Immature natural killer cell (primary cell): ENCODE measurements at places on chromosomes 3 and 15. TPM values are rescaled to one million over a fixed set of nuclear protein-coding genes. Genes with fewer than 3 reads are reported as not detected.

Gene GABRA5
- polyA plus RNA-seq, result not detected

Gene ZIC4
- polyA plus RNA-seq, result not detected

Gene SLC2A2
- polyA plus RNA-seq, result not detected

Gene DUOXA1
- not detected for polyA plus RNA-seq

Gene HHLA2
- not detected for polyA plus RNA-seq

Gene SLC25A20
- polyA plus RNA-seq, result 100 TPM

Gene FAM219B
- 9.5 TPM for polyA plus RNA-seq

Gene SOX14
- polyA plus RNA-seq, result not detected

Gene ARGFX
- not detected for polyA plus RNA-seq

Gene AMIGO3
- polyA plus RNA-seq, result 1.5 TPM

Gene CRABP1
- not detected for polyA plus RNA-seq

DNA sequence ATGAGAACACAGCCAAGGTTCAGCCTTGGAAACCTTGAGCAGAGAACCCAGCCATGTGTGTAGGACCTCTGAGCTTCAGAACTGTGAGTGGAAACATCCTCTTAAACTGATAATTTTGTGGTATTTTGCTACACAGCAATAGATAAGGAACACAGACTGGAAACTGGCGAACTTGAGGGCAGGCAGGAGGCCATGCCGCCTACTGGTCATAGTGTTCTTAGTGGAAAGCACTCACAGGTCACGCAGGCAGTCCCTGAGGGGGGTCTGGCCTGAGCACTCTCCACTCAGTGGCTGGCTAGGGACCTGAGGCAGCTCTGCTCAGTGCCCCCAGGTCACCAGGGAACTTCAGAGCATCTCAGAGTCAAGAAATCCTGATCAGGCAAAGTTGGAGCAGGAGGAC, 9.7 kb upstream of the XIRP1 start:
- no peaks in the 10 kb centered on the region for H3K27me3 ChIP-seq
- peaks cover 10% of the 10 kb centered on the region for H3K36me3 ChIP-seq
- no peaks in the 10 kb centered on the region for H3K4me1 ChIP-seq
- no peak overlapping the region for H3K4me3 ChIP-seq

GRCh38 chr15:94168250-94168649, 63.1 kb upstream of the MCTP2 start:
- no peaks in the 10 kb centered on the region for H3K27me3 ChIP-seq
- no peaks in the 10 kb centered on the region for H3K36me3 ChIP-seq
- peaks cover 14% of the 10 kb centered on the region for H3K4me1 ChIP-seq
- H3K27ac ChIP-seq, result no peak overlapping the region
- H3K4me3 ChIP-seq, result no peak overlapping the region

GRCh38 chr15:79450648-79451047, 18.5 kb downstream of the MINAR1 start:
- no peaks in the 10 kb centered on the region for H3K4me1 ChIP-seq
- no peak overlapping the region for H3K4me3 ChIP-seq
- H3K27ac ChIP-seq, result no peak overlapping the region

DNA sequence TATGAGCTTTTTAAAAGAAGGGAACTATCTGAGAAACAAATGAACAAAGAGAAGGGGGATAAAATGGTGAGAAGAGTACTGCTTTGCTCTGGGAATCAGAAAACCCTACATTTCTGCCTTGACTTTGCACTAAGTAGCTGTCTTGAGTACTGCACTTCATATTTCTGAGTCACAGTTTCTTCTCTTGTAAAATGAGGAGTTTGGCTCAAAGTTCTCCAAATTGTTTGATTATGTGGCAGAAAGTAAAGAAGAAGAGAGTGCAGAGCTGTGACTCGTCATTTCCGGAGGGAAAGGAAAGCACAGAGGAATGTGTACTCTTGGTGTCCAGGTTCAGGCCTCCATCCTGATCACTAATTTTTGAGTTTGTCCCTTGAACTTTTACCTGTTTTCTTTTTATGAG, 54.7 kb downstream of the TP63 start:
- H3K36me3 ChIP-seq, result no peaks in the 10 kb centered on the region
- H3K4me3 ChIP-seq, result no peak overlapping the region
- peaks cover 2% of the 10 kb centered on the region for H3K27me3 ChIP-seq
- H3K27ac ChIP-seq, result no peak overlapping the region

GRCh38 chr15:78565951-78566774, 843 bp downstream of the CHRNA5 start:
- H3K27me3 ChIP-seq, result peaks cover 2% of the 10 kb centered on the region
- no peaks in the 10 kb centered on the region for H3K36me3 ChIP-seq
- H3K4me1 ChIP-seq, result peaks cover 19% of the 10 kb centered on the region
- H3K4me3 ChIP-seq, result peak overlapping the region; percentile 81
- H3K27ac ChIP-seq, result no peak overlapping the region

GRCh38 chr15:23081271-23081670, 41.9 kb upstream of the TUBGCP5 start:
- no peak for DNase-seq
- no peaks in the 10 kb centered on the region for H3K36me3 ChIP-seq
- H3K4me3 ChIP-seq, result no peak overlapping the region

GRCh38 chr15:72785432-72785831, 1.9 kb upstream of the ADPGK start:
- H3K27me3 ChIP-seq, result peaks cover 9% of the 10 kb centered on the region
- peak overlapping the region; percentile 87 for H3K27ac ChIP-seq
- peaks cover 62% of the 10 kb centered on the region for H3K4me1 ChIP-seq
- H3K4me3 ChIP-seq, result peak overlapping the region; percentile 97
- DNase-seq, result peak; percentile 84

GRCh38 chr15:70120958-70121623, 23.4 kb upstream of the TLE3 start:
- H3K4me1 ChIP-seq, result no peaks in the 10 kb centered on the region
- H3K27me3 ChIP-seq, result peaks cover 5% of the 10 kb centered on the region
- no peaks in the 10 kb centered on the region for H3K36me3 ChIP-seq

GRCh38 chr3:119580067-119580760, 922 bp downstream of the ADPRH start:
- no peaks in the 10 kb centered on the region for H3K27me3 ChIP-seq
- H3K4me1 ChIP-seq, result peaks cover 26% of the 10 kb centered on the region
- peak overlapping the region; percentile 94 for H3K4me3 ChIP-seq
- H3K36me3 ChIP-seq, result no peaks in the 10 kb centered on the region

GRCh38 chr15:28021281-28022039, 77.7 kb downstream of the OCA2 start:
- no peak overlapping the region for H3K27ac ChIP-seq
- no peaks in the 10 kb centered on the region for H3K36me3 ChIP-seq
- no peak overlapping the region for H3K4me3 ChIP-seq
- H3K4me1 ChIP-seq, result no peaks in the 10 kb centered on the region
- no peaks in the 10 kb centered on the region for H3K27me3 ChIP-seq
- no peak for DNase-seq

GRCh38 chr15:39125904-39126303, 455.0 kb upstream of the THBS1 start:
- peaks cover 9% of the 10 kb centered on the region for H3K27me3 ChIP-seq
- H3K27ac ChIP-seq, result no peak overlapping the region
- H3K36me3 ChIP-seq, result no peaks in the 10 kb centered on the region
- peak; percentile 19 for DNase-seq
- no peak overlapping the region for H3K4me3 ChIP-seq
- H3K4me1 ChIP-seq, result no peaks in the 10 kb centered on the region

- H3K27ac ChIP-seq, result no peak overlapping the region
- no peak overlapping the region for H3K4me3 ChIP-seq
- no peaks in the 10 kb centered on the region for H3K36me3 ChIP-seq
- no peak for DNase-seq
- no peaks in the 10 kb centered on the region for H3K27me3 ChIP-seq
These were observed 345.0 kb downstream of the FHIT start for GRCh38 chr3:60906283-60906682.

GRCh38 chr3:138450704-138451424, 16.4 kb downstream of the ESYT3 start:
- H3K36me3 ChIP-seq, result no peaks in the 10 kb centered on the region
- DNase-seq, result no peak
- H3K27me3 ChIP-seq, result peaks cover 3% of the 10 kb centered on the region
- no peak overlapping the region for H3K4me3 ChIP-seq
- no peaks in the 10 kb centered on the region for H3K4me1 ChIP-seq
- no peak overlapping the region for H3K27ac ChIP-seq

DNA sequence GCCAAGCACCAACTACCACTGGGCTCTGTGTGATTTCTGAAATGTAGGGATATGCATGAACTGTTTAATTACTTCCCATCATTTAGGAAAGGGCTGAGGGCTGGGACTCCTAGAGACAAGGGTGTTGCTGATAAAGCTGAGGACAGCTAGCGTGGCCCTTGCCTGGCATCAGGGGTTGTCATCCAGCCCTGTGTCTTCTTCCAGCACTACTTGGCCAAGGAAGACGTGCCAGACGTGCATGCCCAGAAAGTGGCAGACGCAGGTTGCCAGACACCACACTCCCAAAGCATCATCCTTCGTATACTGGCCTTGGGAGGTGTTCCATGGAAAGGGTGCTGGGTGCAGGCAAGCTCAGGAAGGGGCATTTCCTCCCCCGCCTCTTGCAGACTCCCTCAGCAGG, 64.8 kb downstream of the LRIG1 start:
- H3K27ac ChIP-seq, result no peak overlapping the region
- no peaks in the 10 kb centered on the region for H3K27me3 ChIP-seq
- H3K36me3 ChIP-seq, result no peaks in the 10 kb centered on the region
- no peak overlapping the region for H3K4me3 ChIP-seq

- DNase-seq, result no peak
- no peaks in the 10 kb centered on the region for H3K36me3 ChIP-seq
- no peak overlapping the region for H3K27ac ChIP-seq
- H3K4me1 ChIP-seq, result no peaks in the 10 kb centered on the region
- H3K27me3 ChIP-seq, result no peaks in the 10 kb centered on the region
These were observed 18.5 kb upstream of the DPPA4 start for GRCh38 chr3:109355625-109356441.

GRCh38 chr15:69482686-69483256, 30.2 kb downstream of the RPLP1 start:
- H3K36me3 ChIP-seq, result peaks cover 8% of the 10 kb centered on the region
- H3K27ac ChIP-seq, result no peak overlapping the region
- peaks cover 78% of the 10 kb centered on the region for H3K4me1 ChIP-seq

DNA sequence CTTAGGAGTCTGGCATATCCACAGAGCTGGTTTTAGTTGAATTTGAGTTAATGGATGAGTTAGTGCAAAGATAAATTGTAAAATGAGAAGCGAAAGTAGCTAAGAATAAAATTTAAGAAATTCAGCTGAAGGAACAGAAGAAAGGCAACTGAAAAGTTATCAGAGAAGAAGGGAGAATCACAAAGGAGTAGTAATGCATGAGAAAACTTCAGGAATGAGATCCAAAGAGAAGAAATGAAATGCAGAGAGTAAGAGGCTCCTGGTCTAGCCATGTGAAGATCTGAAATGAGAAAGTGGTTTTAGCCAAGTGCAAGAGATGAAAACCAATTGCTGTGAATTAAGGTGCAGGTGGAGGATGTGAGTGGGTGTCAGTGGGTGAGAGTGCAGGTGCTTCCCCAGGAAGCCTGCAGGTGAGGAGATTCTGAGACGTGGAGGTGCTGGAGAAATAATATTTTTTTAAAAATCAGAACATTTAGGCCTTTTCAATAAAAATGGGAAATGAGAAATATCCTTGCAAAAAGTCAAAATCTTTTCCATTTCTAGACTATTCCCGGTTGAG, 18.5 kb downstream of the KBTBD8 start:
- peaks cover 8% of the 10 kb centered on the region for H3K4me1 ChIP-seq
- no peak for DNase-seq
- no peaks in the 10 kb centered on the region for H3K27me3 ChIP-seq
- no peak overlapping the region for H3K27ac ChIP-seq
- H3K36me3 ChIP-seq, result peaks cover 13% of the 10 kb centered on the region

GRCh38 chr3:139324456-139324855, 19.4 kb upstream of the MRPS22 start:
- H3K4me1 ChIP-seq, result peaks cover 9% of the 10 kb centered on the region
- no peak for DNase-seq
- no peak overlapping the region for H3K27ac ChIP-seq
- H3K4me3 ChIP-seq, result no peak overlapping the region

DNA sequence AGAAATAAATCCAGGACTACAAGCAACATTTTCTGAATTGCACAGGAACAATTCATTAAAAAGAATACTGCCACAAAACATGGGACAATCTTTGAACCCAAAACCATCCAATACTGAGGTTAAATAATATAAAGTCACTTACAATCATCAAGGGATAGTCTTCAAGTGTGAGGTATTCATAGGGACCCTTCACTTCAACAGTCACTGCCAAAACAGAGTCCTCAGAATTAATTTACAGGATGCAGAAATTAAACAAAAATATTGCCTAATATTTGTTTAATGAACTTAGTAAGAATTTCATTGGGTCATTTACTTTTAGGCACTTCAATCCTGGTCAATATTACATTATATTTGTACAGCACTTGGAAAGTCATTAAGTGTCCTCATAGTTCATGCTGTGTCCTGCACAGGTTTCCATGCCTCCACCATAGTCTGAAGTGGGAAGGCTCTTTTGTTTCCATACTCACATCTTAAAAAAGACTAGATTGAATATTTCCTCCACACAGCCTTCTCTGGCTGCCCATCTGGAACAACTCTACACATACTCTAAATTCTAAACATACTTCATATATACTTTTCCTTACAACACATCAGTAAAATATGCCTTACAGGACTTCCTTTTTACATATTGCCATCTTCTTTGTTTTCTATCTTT, 31.6 kb upstream of the VPS39 start:
- no peaks in the 10 kb centered on the region for H3K27me3 ChIP-seq
- no peak for DNase-seq

DNA sequence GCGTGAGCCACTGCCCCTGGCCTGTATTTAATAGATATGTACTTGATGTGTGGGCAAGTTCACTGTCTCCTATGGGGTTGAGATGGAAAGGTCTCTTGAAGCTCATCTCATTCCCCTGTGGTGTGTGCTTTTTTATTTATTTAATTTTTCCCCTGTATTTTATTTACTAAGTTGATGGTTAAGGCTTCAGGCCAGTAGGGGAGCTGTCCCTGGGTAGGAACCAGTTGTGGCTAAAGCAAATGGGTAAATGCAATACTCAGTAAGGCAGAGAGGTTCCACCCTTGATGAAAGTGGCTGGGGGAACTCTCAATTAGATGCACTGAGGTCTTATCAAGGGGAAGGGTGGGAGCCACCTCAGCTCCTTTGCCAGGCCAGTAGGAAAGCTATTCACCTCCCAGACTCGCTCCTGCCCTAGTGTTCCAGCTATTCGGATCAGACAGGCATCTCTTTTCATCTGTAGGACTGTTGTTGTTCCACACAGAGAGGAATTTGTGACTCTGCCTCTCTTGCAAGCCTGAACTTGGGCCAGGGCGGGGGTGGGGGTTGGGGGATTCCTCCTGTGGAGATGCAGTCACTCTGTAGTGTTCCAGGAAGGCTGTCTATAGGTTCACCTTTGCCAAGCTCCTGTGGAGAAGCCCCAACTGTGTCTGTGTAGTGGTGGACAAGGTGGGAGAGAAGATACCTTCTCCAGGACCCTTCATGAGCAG, 26.1 kb downstream of the PCCB start:
- no peak overlapping the region for H3K27ac ChIP-seq
- peaks cover 37% of the 10 kb centered on the region for H3K36me3 ChIP-seq
- peaks cover 39% of the 10 kb centered on the region for H3K4me1 ChIP-seq
- no peaks in the 10 kb centered on the region for H3K27me3 ChIP-seq
- H3K4me3 ChIP-seq, result no peak overlapping the region

DNA sequence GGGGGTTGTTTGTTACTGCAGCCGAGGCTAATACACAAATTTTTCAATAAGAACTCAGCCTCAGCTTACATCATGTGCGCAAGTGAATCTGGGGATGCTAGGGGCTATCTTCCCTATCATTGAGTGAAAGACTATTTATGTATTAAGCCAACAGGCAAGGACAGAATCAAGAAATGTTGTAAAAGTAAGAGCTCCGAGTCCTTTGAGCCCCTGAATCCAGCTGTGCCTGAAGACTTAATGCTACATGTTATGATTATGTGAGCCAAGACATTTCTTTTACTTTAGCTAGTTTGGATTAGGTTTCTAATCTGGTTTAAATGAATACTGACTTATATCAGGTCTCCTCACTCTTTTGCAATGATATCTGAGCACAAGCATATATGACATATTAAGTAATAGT, 782.9 kb upstream of the CFAP20DC start:
- H3K4me1 ChIP-seq, result no peaks in the 10 kb centered on the region
- H3K4me3 ChIP-seq, result no peak overlapping the region
- H3K27me3 ChIP-seq, result no peaks in the 10 kb centered on the region
- DNase-seq, result no peak
- H3K27ac ChIP-seq, result no peak overlapping the region
- H3K36me3 ChIP-seq, result peaks cover 5% of the 10 kb centered on the region
